ENCODE measurements at places on chromosomes 1 and 21. TPM values are rescaled to one million over a fixed set of nuclear protein-coding genes. Genes with fewer than 3 reads are reported as not detected.

GRCh38 chr21:35682904-35683549 lies 377.3 kb downstream of the SETD4 start:
- H3K4me3 ChIP-seq, result no peak overlapping the region
- no peaks in the 10 kb centered on the region for H3K4me1 ChIP-seq
- no peaks in the 10 kb centered on the region for H3K27me3 ChIP-seq
- no peak overlapping the region for H3K27ac ChIP-seq
- no peak for DNase-seq

- no peak overlapping the region for H3K4me3 ChIP-seq
- DNase-seq, result no peak
- H3K36me3 ChIP-seq, result no peaks in the 10 kb centered on the region
- no peak overlapping the region for H3K27ac ChIP-seq
Measured at GRCh38 chr21:29235714-29236197, 63.0 kb upstream of the BACH1 start.

- no peak overlapping the region for H3K27ac ChIP-seq
- no peak for DNase-seq
- H3K4me3 ChIP-seq, result no peak overlapping the region
Measured at GRCh38 chr1:245585252-245585959, 430.6 kb downstream of the KIF26B start.

DNA sequence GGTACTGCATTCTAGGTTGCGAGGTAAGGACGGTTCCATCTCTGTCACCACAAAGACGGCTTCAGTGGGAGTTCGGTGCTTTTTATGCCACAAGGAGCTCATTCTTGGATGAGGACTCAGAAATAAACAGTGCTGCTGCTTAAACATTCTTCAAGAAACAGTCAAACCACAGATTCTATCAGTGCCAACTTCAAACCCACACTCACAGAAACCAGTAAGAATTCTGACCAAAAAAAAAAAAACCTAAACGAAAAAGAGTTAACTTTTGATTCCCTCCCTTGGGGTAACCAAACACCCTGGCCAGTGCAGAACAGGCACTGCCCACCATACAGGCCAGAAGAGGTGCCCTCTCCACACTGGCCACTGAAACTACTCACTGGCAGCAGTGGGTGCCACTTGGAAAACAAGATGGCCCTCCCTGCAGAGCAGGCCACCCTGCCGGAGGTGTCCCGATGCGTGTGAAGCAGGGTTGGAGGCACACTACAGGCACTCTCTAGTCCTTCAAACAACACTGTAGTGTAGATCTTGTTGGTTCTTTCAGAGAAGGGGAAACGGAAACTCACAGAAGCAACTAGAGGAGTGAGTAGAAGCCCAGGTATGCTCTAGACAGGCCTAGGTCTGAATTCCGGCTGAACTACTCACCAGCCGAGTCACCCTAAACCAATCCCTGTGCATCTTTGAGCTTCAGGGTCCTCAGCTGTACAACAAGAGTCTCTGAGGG lies 87.3 kb upstream of the TLR5 start:
- H3K36me3 ChIP-seq, result no peaks in the 10 kb centered on the region
- H3K27me3 ChIP-seq, result no peaks in the 10 kb centered on the region
- DNase-seq, result no peak
- H3K4me3 ChIP-seq, result no peak overlapping the region
- peaks cover 22% of the 10 kb centered on the region for H3K4me1 ChIP-seq

- no peaks in the 10 kb centered on the region for H3K36me3 ChIP-seq
- DNase-seq, result peak; percentile 41
- H3K4me3 ChIP-seq, result no peak overlapping the region
Measured at GRCh38 chr1:21534674-21535378, 25.6 kb downstream of the ALPL start.

Gene NBPF6
- polyA plus RNA-seq, result not detected

DNA sequence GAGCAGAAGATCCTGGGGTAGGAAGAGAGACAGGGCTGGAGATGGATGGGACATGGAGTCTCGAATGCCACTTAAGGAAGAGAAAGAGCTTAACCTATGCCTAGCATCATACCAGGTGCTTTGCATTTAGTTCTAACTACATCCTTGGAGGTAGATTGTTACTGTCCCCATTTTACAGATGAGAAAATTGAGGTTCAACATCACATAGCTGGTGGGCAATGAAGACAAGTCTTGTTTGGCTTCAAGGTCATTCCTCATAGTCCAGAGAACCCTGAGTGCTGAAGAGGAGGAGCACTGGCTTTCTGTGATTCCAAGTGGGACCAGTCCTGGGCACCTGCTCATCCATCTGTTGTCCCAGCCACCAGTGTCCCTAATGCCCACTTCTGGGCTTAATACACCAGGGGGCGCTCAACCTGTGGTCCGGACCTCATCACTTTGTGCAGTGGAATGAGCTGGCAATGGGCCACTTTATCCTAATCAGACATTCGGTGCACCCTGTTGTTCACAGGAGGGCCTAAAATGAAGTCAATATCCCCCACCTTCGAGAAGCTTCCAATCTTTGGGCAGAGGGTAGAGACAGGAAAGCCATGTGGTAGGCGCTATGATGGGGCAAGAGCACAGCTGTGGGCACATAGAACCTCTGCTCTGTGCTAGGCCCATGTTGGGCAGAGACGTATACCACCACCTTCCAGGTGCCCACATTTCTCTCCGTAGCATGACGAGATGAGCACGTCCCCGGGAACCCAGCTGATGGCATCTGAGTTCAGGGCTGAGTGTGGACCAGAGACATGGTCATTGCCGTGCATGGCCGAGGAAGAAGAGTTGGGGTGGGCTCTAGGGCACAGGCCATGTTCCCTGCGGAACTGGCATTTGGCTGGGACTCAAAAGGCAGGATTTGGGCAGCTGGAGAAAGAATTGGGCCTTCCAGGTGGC lies 9.2 kb downstream of the RPS6KA1 start:
- H3K27me3 ChIP-seq, result no peaks in the 10 kb centered on the region
- H3K4me3 ChIP-seq, result no peak overlapping the region
- peak overlapping the region; percentile 50 for H3K27ac ChIP-seq
- DNase-seq, result no peak

DNA sequence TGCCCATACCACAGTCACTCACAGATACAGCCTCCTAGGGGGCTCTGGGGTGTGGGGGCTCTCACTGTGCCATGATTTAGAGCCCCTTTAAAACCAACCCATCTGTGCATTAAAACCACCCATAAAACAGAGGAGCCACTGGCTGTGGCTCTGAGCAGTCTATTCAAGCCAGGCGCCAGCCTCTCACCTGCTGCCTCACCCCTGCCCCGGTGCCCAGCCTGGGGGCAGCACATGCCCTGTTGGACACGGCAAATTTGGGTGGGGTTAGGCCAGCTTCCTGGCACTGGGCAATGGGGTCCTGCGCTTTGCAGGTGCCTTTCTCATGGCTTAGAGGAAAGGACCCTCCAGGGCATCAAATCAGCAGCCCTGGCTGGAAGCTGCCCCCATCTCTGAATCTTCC lies 73.1 kb downstream of the CASZ1 start:
- H3K27me3 ChIP-seq, result no peaks in the 10 kb centered on the region
- H3K27ac ChIP-seq, result peak overlapping the region; percentile 98
- no peak overlapping the region for H3K4me3 ChIP-seq
- no peak for DNase-seq
- H3K36me3 ChIP-seq, result no peaks in the 10 kb centered on the region
- H3K4me1 ChIP-seq, result peaks cover 93% of the 10 kb centered on the region

Data from heart left ventricle (tissue), 16 donors.